Stimulated activated CD4-positive, alpha-beta T cell treated with anti-CD3 and anti-CD28 coated beads, Interleukin-4, amount 100 ng/mL, for 4 hours (primary cell): ENCODE measurements at places on chromosomes 3 and 15.

DNA sequence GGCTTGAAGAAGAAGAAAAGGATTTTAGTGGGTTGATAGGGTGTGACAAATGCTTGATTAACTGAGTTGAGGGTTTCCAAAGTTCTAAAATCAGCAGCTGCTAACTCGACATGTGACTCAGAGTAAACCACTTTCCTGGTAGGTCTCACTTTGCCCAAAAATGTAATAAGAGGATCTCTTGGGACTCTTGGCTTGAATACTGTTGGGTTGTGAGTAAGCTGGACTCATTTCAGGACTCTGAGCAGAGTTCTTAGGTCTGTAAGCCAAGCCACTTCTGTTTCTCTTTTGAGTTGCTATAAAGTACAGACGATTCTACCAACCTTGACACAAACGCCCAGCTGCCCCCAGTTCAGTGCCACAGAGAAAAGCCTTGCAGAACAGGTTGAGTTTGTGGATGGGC, 241.1 kb downstream of the ZNF621 start:
- no peak for DNase-seq

- DNase-seq: no peak
Observed at GRCh38 chr3:12593473-12593872, 36.6 kb downstream of the MKRN2 start.

- no peak for DNase-seq
Observed at GRCh38 chr3:117622171-117622841, 912.7 kb downstream of the TUSC7 start.

GRCh38 chr3:23836536-23837230, 30.9 kb downstream of the UBE2E1 start:
- no peak for DNase-seq

DNA sequence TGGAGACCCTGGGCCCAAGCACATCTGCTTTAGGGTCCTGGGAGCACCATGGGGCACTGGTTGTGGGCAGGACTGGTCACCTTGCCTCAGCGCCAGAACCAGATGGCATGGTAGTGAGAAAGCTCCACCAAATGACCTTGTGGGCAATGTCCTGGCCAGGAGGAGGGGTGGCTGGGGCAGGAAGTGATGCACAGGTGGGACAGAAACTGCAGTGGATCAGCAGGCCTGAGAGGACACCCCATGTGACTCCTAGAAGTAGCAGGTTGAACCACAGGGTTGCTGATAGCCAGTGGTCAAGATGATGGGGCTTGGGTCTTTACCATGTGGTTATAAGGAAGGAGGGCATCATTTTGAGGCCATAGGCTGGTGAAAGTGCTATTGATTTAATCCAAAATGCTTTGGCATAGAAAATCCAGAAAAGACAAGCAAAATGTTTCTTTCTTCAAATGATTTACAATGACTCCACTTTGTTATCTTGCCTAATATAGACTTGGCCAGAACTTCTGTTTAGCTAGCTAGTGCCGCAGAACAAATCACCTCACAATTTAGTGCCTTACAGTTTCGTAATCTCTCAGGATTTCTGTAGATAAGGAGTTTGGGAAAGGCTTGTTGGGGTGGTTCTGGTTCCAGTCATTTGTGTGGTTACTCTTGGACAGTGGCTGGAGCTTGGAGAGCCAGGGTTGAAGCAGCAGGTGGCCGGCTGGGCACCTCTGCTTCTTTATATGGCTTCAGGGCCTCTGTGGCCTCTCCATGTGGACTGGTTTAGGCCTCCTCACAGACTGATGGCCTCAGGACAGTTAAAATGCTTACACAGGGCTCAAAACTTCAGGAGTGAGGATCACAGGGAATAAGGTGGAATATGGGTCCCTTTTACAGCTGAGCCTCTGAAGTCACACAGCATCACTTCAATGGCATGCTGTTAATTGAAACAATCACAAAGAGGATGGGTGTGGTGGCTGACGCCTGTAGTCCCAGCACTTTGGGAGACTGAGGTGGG, 27.5 kb downstream of the TMEM158 start:
- DNase-seq: no peak

DNA sequence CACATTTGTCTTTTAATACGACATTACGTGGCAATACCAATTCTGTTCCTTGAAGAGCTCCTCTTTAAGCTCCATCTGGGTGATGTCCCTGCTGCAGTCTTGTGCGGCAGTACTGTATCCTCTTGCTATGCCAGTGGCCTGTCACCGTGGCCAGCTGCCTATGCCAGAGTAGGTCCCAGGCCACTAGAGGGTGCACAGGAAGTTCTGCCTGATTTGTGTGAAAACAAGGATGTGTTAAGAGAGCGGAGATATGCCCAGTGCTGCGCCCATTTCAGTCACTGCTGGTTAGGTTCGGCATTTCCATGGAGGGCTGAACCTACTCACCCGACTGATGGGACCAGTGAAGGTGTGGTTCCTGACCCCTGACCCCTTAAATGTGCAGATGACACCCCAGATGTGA, 25.2 kb downstream of the NIPA1 start:
- DNase-seq: no peak

DNA sequence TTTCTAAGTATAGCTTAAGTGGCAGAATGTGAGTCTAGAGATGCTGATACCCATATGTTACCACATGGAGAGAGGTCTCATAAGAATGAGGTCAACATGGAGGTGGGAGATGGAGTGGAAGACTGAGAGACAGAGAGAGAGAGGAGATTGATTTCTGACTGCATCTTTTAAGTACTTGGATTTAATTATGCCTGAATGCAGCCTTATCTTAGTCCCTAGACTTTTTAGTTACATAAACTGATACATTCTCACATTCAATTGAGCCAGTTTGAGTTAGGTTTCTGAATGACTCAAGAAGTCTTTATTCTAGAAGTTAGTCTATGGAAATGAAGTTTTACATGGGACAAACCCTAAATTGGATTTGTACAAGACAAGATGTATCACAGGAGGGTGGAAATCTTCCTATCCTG, 58.5 kb upstream of the TNFSF10 start:
- no peak for DNase-seq

GRCh38 chr15:40498891-40499290, 28.1 kb downstream of the CHST14 start:
- DNase-seq: no peak

DNA sequence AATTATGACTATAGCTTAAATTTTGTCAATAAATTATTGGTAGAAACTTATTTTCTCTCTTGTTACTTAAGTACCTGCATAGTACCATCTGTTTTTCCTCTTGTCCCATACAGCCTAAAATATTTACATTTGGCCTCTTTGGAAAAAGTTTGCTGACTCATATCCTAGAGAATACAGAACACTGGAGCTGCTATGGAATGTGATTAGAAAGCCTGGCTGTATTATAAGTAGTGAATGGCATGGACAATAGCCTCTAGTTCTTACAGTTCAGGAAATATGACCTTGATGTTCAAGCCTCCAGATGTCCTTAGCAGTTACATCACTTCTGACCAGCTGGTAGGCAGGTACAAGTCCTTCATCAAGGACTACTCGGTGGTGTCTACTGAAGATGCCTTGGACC, 28.3 kb downstream of the ST8SIA2 start:
- no peak for DNase-seq

DNA sequence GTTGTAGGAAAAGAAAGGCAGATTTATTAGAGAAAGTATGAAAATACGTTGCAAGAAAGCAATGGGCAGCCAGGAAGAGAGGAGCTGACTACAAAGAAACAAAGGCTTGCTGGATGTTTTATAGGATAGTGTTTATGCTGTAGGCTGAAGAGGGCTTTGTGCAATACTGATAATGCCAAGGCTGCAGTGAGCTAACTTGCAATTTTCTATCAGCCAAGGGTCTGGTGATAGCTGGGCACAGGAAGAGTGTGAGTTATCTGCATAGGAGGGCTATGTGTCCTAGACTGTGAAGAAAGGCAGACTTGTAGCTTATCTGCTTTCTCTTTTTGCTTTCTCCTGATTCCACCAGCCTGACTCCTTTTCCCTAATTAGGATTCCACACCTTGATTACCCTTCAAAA, 51.3 kb upstream of the OSBPL11 start:
- no peak for DNase-seq

DNA sequence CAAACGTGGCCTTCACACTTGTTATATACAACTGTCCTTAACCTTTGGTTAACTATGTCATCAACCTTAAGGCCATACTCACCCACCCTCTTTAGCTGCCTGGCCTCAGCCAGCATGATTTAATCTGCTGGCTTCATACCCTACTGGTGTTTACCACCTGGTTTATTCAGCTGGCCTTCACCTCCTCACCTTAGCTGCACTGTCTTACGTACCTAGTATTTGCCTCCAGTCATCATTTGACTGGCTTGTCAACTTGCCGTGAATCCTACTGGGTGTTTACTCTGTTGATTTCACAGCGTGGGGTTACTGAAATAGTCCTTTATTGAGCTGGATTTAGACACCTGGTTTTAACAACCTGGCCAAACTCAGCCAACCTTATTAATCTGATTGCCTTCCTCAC, 102.8 kb downstream of the IL12A start:
- no peak for DNase-seq

GRCh38 chr3:78496501-78496900, 1271.3 kb downstream of the ROBO1 start:
- no peak for DNase-seq

GRCh38 chr15:100531823-100532327, 3.1 kb upstream of the CERS3 start:
- DNase-seq: no peak

DNA sequence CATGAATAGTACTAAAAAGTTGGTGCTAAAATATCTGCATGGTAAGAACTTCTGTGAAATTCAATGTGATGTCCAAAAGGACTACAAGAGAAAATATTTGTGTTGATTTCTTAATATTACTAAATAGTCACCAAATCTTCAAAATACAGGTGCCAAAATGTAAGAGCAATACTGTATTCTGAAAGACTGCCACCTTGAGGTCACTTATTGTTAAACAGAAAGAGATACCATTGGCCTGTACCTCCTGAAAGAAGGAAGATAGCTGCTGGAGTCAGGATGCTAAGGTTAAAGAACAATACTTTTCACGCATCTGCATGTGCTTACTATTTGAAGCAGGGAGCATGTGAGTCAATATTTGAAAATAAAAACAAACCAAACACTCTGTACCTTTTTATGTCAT, 72.0 kb upstream of the LSAMP start:
- DNase-seq: no peak

DNA sequence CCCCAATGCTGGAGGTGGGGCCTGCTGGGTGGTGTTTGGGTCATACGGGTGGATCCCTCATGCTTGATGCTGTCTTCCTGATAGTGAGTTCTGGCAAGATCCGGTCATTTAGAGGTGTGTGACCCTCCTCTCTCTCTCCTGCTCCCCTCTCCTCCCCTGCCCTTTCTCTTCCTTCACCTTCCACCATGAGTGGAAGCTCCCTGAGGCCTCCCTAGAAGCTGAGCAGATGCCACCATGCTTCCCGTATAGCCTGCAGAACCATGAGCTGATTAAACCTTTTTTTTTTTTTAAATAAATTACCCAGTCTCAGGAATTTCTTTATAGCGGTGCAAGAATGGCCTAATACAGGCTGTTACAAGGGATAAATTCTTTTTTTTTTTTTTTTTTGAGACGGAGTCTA, 36.3 kb upstream of the IQSEC1 start:
- DNase-seq: no peak

DNA sequence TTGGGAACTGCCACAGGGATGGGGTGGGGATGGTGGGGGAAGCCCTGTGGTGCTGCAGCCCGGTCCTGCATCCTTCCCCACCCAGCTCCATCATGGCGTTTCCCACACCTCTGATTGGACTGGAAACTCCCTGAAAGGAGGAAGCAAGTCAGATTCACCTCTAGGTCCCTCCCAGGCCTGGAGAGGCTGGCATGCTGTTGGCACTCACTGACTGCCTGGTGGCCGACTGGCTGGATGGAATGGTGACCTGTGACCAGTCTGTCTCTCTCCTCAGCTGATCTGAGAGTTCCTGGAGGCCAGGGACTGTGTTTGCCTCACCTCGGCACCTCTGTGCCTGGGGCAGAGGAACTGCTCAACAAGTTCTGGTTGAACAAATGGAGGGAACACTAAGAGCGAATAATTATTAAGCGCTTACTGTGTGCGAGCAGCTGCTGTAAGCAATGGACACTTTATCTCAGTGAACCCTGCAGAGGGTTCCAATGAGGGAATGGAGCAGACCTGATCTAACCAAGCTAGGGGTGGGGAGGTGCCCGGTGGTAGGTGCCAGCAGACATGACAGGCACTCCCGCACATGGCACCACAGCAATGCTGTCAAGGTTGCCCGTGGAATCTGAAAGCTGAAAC, 3.5 kb upstream of the HHATL start:
- no peak for DNase-seq

DNA sequence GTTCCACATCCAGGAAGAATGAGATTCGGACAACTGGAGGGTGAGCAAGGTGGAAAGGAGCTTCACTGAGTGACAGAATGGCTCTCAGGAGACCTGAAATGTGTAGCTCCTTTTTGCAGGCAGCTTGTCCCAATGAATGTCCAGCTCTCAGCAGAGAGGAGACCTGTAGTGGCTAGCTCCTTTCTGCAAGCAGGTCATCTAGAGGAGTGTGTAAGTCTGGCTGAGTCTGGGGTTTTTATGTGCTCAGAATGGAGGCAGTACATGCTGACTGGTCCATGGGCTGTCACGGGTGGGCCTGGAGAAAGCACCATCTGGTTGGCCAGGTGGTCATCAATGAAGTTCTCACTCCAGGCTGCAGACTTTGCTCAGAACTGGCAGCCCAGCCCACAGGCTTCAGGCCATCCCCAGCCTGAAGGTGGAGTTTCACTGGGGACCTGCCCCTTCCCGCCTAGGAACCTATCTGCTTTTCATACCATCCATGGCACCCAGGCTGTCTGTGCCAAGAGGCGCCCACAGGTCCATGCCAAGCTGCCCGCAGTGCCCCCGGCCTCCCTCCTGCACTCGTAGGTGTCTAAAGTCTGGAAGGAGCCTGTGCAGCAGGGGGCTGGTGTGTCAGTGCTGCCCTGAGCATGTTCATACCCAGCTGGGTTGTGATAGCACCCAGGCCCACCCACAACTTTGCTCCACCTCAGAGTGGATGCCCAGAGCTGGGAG, 276.6 kb downstream of the UBE2E2 start:
- DNase-seq: no peak

GRCh38 chr15:85748729-85749128, 46.0 kb downstream of the KLHL25 start:
- DNase-seq: no peak

GRCh38 chr15:81047928-81048327, 47.2 kb downstream of the TLNRD1 start:
- DNase-seq: no peak

GRCh38 chr3:141939759-141940158, 63.3 kb downstream of the ATP1B3 start:
- DNase-seq: no peak

- no peak for DNase-seq
Observed at GRCh38 chr3:195197765-195198425, 73.1 kb downstream of the XXYLT1 start.

DNA sequence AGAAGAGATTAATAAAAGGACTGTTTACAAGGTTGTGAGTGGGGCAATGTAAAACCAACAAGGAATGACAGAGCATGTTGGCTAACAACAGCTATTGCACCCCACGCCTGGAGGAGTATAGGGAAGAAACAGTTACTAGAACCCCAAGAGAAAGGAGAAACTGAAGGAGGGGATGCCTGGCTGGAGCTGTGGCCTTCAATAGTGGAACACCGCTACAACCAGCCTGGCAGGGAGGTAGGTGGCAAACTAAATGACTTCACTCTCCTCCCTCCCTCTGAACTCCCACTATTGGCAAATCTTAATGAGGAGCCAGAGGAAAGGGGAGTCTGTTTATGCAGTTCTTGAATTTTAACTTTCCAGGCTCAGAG, 7.2 kb upstream of the CD47 start:
- no peak for DNase-seq
